ENCODE measurements at places on chromosomes 7 and 10.
A peak's percentile ranks its signal among the peaks of the same experiment; 100 is the strongest.

- DNase-seq = no peak
Measured at GRCh38 chr7:144827621-144828020, 8.2 kb downstream of the TPK1 start.

- DNase-seq = no peak
Measured at GRCh38 chr7:101916041-101916800, 98.8 kb downstream of the CUX1 start.

DNA sequence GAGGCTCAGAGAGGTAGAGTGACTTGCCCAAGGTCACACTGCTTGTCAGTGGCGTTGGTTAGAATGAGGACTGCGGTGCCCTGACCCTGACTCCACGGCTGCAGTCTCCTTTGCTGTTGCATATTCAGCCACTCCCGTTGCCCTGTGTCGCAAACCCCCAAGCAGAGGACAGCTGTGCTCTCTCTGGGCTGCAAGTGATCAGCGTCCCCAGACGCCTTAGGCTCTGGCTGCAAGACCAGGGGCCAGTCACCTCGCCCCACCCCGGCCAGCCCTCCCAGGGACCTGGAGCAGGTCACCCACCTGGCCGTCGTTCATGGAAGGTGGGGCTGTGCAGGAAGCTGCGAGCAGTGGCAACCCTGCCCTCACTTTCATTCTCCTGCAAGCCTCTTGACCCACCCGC lies 51.7 kb upstream of the NANOS1 start:
- no peak for DNase-seq

- DNase-seq = no peak
Measured at GRCh38 chr7:17123020-17123419, 175.4 kb upstream of the AHR start.

GRCh38 chr10:124414076-124414475 lies 4.6 kb downstream of the OAT start:
- DNase-seq = no peak

GRCh38 chr7:110590415-110590814 lies 500.5 kb upstream of the LRRN3 start:
- DNase-seq = no peak

DNA sequence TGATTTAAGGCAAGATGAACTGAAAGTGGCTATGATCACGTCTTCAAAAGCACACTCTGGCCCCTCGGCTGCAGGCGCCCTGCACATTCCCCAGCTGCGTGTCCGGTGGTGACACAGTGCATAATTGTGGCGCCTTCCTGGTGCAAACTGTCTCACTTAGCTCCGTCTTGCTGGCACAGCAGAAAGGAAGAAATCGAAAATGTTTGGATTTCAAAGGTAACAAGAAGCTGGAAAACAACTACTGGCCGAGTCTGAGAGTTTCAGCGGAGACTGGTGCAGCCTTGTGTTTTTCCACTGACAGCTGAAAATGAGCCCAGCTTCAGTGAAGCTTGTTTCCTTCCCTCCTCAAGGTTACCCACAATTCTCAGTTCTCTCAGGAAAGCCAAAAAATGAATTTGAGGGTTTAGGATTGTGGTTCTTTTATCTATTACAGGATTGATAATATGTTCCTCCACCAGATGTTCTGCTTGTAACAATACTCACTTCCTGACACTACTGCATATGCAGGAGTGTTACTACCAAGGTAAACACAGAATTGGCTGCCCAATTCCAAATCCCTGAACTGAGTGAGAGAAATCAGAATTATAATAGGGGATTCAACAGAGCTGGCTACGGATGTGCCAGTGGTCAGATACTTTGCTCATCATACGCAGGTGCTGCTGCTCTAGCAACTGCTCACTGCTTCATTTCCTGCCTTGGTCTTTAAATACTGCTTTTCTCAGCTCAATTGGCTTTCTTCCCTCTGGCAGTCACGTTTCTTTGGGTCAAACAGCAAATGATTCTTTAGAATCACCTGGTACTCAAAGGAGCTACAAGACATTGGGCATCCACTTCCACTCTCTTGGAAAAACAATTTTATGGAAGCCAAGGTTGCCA lies 63.7 kb downstream of the TRUB1 start:
- DNase-seq = no peak

GRCh38 chr7:47302560-47302959 lies 279.4 kb downstream of the TNS3 start:
- DNase-seq = no peak

- no peak for DNase-seq
Measured at GRCh38 chr10:21300551-21300950, 224.9 kb downstream of the SKIDA1 start.

GRCh38 chr7:44390701-44391100 lies 65.3 kb upstream of the CAMK2B start:
- no peak for DNase-seq

DNA sequence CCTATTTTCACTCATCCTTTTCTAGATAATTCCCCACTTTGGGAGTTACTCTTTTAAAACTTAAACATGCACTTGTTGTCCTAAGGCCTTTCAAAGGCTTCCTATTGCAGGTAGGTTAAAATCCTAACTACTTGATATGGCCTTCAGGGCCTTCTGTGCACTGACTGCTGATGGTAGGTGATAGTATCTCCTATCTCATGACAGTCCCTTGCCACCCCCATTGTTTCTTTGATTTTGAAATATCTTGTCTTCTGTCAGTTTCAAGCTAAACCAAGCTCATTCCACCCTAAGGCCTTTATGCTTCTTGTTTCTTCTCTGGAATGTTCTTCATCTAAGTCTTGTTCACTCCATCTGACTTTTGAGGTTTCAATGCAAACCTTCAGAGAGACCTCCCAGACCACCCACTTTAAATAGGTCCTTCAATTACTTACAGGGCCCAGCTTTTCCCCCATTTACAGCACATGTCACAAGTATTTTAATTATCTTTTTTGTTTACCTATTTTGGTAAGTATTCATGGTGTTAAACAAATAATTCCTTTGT lies 2.4 kb upstream of the MTPN start:
- no peak for DNase-seq

- no peak for DNase-seq
Measured at GRCh38 chr7:129784783-129785684, 167.7 kb downstream of the UBE2H start.

- DNase-seq = no peak
Measured at GRCh38 chr7:140539461-140539860, 60.2 kb upstream of the MKRN1 start.

GRCh38 chr10:109215291-109216075 lies 707.8 kb downstream of the XPNPEP1 start:
- DNase-seq = no peak

GRCh38 chr10:10043083-10043482 lies 974.6 kb upstream of the CELF2 start:
- no peak for DNase-seq

DNA sequence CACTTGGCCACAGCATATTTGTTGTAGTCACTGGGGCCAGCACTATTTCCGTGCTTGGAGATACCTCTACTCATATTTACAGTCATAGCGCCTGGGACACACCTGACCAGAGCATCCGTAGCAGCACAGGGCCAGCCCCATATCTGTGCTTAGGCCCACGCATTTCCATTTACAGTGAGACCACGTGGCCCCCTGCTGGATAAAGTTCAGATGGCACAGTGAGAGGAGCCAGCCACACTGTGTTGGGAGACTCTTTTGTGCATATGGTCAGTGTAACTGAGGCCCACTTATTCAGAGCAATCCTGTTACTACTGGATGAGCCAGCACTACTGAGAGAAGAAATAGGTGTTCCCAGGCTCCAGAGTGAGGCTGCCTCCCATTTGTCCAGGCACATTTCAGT lies 455.3 kb downstream of the REEP3 start:
- DNase-seq = no peak

GRCh38 chr10:75546004-75546403 lies 114.6 kb downstream of the LRMDA start:
- DNase-seq = no peak

DNA sequence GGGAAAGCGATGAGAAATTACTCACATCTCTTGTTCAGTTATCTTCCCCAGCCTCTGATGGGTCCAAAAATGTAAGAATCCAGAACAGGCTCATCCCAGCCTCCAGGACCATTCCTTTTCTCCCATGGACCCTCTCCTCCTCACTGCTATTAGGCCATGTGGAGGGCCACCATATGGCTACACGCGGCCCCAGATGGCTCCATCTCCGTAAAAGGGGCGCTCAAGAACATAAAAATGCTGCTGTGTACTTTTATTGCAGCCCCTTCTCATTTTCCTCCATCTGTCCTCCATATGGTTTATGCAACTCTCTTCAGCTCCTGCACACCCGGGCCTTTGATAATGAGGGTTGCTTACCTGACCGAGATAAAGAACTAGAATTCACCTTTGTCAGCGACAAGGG lies 166.2 kb downstream of the RAPGEF5 start:
- no peak for DNase-seq

GRCh38 chr7:90833443-90833842 lies 237.3 kb downstream of the CDK14 start:
- no peak for DNase-seq

GRCh38 chr7:151117565-151117964 lies 31.3 kb downstream of the AGAP3 start:
- DNase-seq = peak; percentile 23

All from stimulated activated naive CD4-positive, alpha-beta T cell treated with Interleukin-2 at 50 U/mL for 16 hours (primary cell).